ENCODE measurements at places on chromosomes 13 and 19.

DNA sequence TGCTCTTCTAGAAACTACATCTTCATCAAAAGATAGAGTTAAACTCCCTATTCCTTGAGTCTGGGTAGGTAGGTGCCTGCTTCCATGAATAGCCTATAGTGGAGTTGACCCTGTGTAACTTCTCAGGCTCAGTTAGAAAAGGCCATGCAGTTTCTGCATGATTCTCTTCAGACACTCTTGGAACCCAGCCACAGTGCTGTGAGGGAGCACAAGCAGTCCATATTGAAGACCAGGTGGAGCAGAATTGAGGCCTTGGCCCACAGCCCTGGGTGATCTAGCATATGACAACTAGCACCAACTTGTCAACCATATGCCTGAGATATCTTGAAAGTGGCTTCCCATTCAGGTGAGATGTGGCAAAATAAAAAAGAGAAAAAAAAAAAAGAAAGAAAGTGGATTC is 10.3 kb upstream of the PAN3 start:
- no peak for DNase-seq

GRCh38 chr19:28939236-28939635 is 273.7 kb downstream of the UQCRFS1 start:
- no peak for DNase-seq

GRCh38 chr13:82698383-82698782 is 1183.9 kb downstream of the SLITRK1 start:
- DNase-seq = no peak

DNA sequence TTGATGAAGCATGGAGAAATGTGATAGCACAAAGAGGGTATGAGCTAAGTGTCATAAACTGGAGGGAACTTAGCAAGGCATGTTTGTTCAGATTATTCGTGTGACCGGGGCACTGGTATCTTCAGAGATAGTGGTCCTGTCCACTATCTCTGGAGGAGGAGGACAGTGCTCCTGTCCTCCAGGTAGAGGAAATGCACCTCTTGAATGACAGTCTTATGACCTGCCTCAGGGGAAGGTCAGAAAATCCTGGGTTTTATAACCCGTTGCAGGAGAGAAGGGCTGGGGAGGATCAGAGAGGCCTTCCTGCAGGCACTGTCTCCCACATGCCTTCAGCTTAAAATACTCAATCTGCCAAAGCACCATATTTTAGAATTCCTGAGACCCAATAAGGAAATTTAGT is 213.5 kb upstream of the UBL3 start:
- DNase-seq = no peak

DNA sequence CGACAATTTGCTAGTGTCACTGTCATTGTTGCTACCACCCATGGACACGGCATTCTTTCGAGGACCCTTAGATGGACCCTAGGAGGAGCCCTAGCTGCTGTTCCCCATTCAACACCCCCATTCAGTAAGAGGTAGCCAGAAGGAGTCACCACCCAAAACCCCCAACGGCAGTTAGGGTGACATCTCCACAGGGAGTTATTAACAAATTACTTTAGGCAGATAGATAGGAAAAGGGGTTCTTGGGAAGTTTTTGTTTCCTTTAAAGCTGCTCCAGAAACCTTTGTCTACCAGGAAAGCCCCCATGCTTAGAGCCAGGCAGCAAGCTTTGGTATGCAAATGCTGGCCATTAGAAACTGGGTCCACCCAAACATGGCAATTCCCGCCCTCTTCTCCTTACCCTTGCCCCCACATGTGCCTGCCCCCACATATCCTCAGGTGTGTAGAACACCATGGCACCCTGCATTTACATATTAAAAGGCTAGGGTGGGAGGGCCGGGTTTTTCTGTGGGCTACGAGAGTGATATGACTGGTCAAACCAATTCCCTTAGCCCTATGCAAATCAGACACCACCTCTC is 190.9 kb downstream of the SLITRK6 start:
- DNase-seq = no peak

DNA sequence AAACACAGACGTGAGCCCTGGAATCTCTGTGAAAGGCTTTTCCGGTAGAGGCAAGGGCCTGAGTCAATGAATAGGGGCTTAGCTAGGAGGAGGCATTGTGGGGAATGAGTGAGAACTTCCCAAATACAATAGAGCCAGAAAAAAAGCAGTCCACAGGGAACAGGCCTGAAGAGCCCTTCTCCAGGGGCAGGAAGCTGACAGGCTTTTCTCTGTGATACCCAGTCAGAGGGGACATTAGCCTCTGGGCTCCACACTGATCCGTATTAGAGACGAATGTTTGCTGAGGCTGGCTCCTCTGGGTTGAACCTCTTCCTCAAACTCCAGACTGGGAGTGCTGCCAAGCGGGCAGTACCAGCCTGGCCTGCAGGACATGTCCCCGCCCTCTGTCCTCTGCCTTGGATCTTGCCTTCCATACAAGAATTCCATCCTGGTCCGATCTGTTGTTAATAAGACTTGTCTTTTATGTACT is 2.3 kb downstream of the DHRS12 start:
- no peak for DNase-seq

- DNase-seq = no peak
These were observed 96.3 kb upstream of the UBAC2 start for GRCh38 chr13:99104396-99104795.

GRCh38 chr19:2429917-2430535 is 2.6 kb upstream of the TIMM13 start:
- DNase-seq = no peak
